ENCODE measurements at places on chromosomes 5 and 9.

DNA sequence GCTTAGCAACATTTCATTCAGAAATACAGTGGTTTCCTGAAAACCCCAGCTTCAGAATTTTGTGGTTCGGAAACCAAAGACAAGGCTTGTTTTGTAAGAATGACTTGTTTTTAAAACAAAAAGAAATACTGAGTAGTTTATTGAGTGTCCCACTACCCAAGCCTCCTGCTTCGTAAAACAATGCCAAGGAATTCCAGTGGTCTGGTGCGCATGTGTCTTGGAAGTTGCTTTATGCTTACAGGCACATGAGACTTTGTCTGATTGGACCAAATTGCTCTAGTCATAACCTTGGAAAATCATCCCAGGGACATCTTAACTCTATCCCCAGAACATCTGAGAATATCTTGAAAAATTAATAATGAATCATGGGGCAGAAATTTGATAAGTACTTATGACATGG is 77.1 kb upstream of the FST start:
- DNase-seq: no peak

DNA sequence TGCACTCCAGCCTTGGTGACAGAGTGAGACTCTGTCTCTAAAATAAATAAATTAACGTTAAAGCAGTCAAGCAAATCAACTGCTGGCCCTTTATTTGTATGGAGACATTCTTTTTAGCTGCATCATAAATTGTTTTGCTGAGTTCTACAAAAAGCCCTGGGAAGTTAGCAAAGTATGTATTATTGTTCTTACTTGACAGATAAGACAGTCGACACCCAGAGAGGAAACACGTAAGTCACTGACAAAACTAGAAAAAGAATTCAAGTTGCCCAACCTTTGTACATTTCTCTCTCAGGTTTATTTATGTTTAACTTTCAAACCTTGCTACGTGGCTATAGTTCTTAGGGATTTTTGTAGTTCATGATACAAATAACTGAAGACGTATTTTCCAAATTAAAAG is 40.4 kb upstream of the MACIR start:
- no peak for DNase-seq

GRCh38 chr9:130929571-130930038 is 9.4 kb downstream of the FIBCD1 start:
- no peak for DNase-seq

- no peak for DNase-seq
Measured at GRCh38 chr5:132411304-132412013, 41.9 kb downstream of the SLC22A5 start.

- no peak for DNase-seq
Measured at GRCh38 chr9:89792189-89793123, 187.6 kb downstream of the GADD45G start.

GRCh38 chr5:67164856-67165525 is 31.6 kb downstream of the CD180 start:
- no peak for DNase-seq

DNA sequence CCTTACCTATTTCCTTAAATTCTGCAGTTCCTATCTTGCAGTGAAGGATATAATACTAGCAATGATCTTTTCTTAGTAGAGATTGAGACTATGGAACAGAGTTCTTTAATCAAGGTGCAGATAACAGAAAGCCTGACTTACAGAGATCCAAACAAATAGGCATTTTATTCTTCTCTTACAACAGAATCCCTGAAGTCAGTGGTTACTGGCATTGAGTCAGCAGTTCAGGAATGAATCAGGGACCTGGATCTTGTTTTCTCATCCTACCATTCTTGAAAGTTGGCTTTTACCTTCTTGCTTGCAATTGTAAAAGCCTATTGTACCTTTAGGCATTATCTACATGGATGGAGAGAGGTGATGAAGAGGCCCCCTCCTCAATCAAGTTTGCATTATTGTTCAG is 47.5 kb upstream of the TLE4 start:
- DNase-seq: no peak

GRCh38 chr9:125881042-125881441 is 133.9 kb downstream of the PBX3 start:
- no peak for DNase-seq

DNA sequence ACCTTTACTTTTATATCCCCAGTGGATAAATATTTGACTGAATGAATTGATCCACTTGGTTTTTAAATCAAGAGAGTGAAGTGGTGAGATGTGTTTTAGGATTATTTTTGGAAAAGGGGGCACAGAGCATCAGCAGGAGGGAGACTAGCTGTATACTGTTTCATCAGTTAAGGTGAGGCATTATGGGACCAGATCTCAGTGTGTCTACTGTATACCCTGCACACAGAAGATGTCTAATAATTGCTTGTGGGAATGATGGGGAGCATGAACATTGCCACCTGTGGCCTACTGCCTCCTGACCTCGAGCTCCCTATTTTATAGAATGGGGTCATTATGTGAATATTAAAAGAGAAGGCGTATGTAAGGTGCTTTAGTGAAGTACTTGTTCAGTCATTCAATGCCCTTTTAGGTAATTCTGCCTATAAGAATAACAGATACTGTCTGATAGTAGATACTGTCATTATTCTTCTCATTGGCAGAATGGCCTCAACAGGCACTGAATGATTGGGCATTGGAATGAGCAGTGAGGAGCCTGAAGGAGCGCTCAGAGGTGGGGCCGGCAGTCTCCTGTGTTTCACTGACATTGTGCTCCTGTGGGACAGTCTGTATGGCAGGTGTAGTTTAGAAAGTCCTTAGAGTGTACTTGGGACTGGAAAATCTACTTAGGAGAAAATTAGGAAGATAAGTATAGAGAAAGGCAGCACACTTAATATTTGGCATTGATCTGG is 47.4 kb upstream of the FAM120AOS start:
- DNase-seq: no peak

DNA sequence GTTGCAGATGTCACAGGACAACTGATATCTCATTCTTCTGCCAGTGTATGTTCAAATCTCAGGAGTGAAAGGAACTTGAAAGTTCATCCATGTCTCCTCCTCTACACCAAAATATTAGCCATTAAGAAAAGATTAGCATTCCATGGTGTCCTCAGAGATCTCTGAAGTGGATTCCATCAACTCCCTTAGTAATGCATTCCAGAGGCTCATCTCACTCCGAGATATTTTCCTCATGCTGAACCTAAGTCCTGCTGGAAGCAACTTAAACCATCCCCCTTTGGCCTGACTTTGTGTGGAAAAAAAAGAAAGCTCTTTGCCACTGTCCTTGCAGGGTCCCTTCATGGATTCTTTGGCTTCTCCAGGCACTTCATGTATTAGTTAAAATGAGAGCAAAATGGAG is 155.7 kb upstream of the ZNF462 start:
- DNase-seq: no peak

DNA sequence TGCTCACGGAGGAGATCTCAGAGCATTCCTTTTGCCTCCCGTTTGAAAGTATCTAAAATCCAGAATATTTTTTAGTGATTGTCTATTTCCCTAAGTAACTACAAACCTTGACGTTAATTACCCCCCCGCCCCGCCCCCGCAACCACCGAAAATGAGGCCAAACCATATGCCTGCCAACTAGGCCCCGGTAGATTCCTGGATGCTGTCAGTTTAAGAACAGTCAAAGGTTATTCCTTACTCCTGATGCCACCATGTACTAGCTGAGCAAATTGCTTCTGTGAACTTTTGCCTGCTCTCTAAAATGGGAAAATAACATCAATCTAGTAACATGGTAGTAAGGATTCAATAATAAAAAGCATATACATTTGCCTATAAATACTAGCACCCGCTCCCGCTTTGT is 244.8 kb downstream of the SAXO1 start:
- no peak for DNase-seq

- no peak for DNase-seq
Measured at GRCh38 chr9:8576741-8577140, 777.2 kb upstream of the DMAC1 start.

GRCh38 chr5:146048994-146049703 is 56.2 kb downstream of the PLAC8L1 start:
- peak; percentile 78 for DNase-seq

DNA sequence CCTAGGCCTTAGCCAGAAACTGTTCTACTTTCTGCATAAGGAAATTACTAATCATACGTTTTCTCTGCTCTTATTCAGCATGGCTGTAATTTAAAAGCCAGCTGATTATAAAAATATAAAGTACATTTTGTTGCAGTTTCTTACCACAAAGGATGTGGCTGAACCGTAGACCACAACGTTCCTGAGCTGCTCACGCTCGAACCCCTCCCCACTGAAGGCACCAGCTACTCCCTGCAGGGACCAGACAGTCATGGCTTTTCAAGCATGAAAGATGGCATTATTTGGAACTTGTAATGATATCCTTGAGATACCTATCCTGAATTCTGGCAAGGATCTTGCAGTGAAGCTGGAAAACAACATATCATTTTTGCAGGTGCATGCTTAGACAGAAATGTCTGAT is 91.8 kb upstream of the DMRT1 start:
- no peak for DNase-seq

GRCh38 chr5:143916451-143916850 is 104.5 kb downstream of the HMHB1 start:
- DNase-seq: no peak

- DNase-seq: no peak
Measured at GRCh38 chr5:125210242-125210947, 464.0 kb upstream of the ZNF608 start.

GRCh38 chr9:110142868-110143481 is 65.0 kb downstream of the C9orf152 start:
- no peak for DNase-seq

GRCh38 chr5:138869763-138870500 is 5.2 kb downstream of the LRRTM2 start:
- DNase-seq: no peak

- no peak for DNase-seq
Measured at GRCh38 chr5:89338935-89339334, 456.0 kb upstream of the MEF2C start.

GRCh38 chr5:150085950-150086715 is at the start of gene CSF1R:
Gene CSF1R, minus strand, starts transcription at chr5:150086554. Its CDS starts 127 bp downstream, at chr5:150086427.
- DNase-seq: no peak

GRCh38 chr5:138096997-138097828 is 13.4 kb downstream of the WNT8A start:
- no peak for DNase-seq

GRCh38 chr9:127241354-127241753 is 23.2 kb upstream of the GARNL3 start:
- no peak for DNase-seq

GRCh38 chr5:96577909-96578308 is 84.3 kb upstream of the CAST start:
- DNase-seq: no peak

DNA sequence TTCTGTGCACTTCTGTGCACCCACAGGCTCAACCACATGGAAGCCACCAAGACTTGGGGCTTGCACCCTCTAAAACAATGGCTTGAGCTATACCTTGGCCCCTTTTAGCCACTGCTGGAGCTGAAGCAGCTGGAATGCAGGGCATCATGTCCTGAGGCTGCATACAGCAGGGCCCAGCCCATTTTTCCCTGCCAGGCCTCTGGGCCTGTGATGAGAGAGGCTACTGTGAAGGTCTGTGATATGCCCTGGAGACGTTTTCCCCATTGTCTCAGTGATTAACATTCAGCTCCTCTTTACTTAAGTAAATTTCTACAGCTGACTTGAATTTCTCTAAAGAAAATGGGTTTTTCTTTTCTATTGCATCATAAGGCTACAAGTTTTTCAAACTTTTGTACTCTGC is 134.0 kb upstream of the EGFLAM start:
- no peak for DNase-seq

DNA sequence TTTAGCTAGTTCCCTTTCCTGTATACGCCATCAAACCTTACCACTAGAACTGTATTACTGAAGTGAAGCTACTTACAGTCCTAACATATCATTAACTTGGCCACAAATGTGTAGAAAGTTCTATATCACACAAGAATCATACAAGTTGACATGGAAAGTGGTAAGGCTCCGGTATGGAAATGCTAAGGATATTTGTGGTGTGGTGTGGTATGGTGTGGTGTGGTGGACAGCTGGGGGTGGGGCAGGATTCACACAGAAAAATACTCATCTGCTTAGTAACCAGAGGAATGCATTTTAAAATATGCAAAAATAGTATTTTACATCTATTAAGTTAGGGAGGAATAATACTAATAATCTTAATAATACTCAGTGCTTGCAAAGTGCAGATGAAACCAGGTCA is 69.4 kb downstream of the TRPC7 start:
- DNase-seq: no peak

DNA sequence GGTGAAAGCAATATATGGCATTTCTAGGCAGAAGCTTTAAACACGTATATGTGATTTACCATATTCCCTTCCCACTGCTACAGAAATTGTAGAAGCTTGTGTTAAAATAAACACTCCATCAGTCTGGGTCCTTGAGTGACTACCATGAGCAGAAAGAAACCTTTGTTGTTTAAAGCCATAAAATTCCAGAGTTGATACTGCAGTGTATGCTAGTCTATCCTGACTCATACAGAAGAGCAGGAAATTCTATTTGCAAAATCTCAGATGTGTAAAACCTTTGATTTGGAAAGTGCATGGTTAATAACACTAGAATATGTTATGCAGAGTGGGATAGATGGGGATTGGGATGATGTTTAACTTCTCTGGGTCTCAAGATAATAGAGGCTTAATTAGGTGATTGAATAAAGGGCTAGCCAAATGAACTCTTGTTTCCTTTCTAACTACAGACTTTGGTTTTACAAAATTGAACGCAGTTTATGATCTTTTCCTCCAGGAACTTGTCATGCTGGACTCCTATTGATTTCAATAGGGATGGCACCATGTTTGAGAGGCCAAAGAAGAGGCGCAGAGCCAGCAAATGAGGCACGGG is 282.7 kb upstream of the VLDLR start:
- DNase-seq: no peak

- DNase-seq: no peak
Measured at GRCh38 chr9:81575956-81576355, 113.4 kb downstream of the TLE1 start.

- no peak for DNase-seq
Measured at GRCh38 chr9:18365651-18366050, 108.3 kb upstream of the ADAMTSL1 start.

DNA sequence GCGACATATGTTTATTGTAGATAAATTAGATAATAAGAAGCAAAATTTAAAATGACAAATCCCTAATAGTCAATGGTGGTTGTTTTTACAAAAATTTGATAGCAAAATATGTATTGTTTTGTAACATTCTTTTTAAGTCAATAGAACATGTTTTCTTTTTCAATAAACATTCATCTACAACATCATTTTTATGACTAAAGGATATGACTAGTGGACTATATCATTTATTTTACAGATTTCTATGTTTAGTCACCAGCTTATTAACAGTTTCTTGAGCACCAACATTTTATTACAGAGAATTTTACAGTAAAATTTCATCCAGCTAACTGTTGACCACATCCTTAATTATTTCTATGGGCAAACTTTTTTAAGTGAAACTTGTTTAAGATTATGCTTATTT is 114.7 kb upstream of the IL7R start:
- no peak for DNase-seq

DNA sequence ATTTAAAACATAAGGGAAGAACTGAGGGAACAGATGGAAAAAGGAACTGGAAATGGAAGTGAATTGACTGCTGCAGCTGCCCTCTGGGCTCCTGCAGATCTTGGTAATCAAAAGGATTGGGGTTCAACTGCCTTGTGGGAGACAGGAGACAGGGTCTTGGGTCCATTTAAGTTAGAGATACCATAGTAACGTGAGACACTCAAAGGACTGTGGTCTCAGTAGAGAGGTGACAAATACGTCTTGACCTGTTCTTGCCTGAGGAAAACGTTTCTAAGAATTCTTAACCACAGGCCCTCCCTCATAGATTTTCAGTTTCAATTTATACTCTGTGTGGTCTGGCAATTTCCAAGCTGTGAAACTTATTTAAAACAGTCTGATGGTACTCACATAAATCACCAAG is 100.8 kb upstream of the DHFR start:
- DNase-seq: peak; percentile 4

GRCh38 chr5:71834601-71835000 is 115.5 kb downstream of the CARTPT start:
- DNase-seq: no peak
